ELR (cell line): ENCODE measurements at places on chromosomes 2 and 18.

DNA sequence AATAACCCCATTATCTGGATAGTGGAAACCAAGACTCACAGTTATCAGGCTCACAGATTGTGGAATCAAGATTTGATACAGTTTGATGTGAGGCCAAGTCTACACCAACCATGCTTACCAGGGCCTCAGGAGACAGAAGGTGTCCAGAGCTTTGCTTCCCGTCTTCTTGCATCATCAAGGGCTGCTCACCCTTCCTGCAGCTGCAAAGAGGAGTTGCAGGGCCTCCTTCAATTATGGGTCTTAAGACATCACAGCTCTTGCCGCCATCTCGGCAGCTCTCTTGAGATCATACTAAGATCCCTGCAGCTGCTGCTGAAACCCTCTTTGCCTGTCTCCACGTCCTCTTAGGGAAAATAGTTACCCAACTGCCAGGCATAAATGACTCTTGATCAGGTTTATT, 176.0 kb downstream of the MGAT5 start:
- DNase-seq: no peak

GRCh38 chr2:12501469-12502158, 215.1 kb upstream of the TRIB2 start:
- DNase-seq: peak; percentile 48

DNA sequence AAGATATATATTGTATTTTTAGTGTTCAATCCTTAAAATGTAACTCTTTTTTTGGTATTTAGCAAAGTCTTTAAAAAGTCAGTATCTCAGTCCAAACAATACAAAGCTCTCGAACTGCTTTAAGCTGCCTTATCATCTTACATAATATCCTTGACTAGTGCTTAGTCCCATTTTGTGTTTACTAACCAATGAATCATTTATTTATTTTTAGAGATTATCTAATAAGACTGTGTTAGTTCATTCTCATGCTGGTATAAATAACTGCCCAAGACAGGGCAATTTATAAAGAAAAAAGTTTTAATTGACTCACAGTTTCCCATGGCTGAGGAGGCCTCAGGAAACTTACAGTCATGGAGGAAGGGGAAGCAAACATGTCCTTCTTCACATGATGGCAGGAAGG, 248.3 kb upstream of the KYNU start:
- DNase-seq: peak; percentile 14

DNA sequence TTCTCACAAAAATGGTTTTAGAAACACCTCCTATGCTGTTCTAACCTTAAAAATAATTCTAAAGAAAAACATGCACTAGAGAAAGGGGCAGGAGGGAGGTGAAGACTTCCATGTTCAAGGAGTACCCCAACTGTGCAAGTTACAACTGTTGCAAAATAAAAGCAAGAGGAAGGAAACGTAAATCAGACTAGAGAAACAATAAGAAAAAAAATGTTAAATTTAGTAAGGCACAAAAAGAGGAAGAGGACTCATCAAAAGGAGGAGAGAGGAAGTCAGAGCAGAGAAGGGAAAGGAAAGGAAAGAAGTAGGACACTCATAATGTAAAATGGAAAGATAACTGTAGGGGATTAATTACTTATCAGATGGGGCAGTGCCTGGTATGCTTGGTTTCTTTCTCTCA, 34.1 kb downstream of the RAPH1 start:
- DNase-seq: no peak

DNA sequence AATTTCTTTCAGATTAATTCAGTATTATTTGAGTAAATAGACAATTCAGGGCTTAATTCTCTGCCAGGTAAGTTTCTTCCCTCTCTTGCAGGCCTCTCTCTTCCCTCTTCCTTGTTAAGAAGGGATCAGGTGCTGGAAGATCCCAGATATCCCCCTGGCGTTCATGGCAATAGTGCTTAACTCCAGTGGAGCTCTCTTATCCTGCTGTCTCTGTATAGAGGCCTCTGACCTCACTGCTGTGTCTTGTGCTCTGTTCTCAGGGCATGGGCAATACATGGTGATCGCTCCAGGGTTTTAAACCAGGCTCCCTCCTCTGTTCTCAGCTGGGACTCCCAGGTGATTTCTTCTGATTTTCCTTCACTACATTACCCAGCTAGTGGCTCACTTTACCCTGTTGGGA, 226.8 kb downstream of the MC4R start:
- DNase-seq: peak; percentile 2

DNA sequence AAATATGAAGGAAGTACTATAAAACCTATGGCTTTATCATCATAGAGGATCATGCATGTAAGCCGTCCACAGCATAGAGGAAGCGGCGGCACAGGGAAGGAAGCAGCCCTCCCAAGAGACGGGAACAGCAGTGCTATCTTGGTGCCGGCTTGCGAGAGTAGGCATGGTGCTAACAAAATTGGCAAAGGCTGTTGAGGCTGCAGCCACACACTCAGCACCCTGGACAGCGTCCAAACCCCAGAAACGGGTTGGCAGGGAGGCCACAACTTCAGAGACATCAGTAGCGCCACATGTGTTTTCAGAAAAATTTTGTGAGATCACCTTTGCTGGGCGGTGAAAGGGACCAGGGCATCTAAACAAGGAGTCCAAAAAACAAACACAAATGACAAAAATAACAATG, 37.7 kb downstream of the NETO1 start:
- DNase-seq: no peak

DNA sequence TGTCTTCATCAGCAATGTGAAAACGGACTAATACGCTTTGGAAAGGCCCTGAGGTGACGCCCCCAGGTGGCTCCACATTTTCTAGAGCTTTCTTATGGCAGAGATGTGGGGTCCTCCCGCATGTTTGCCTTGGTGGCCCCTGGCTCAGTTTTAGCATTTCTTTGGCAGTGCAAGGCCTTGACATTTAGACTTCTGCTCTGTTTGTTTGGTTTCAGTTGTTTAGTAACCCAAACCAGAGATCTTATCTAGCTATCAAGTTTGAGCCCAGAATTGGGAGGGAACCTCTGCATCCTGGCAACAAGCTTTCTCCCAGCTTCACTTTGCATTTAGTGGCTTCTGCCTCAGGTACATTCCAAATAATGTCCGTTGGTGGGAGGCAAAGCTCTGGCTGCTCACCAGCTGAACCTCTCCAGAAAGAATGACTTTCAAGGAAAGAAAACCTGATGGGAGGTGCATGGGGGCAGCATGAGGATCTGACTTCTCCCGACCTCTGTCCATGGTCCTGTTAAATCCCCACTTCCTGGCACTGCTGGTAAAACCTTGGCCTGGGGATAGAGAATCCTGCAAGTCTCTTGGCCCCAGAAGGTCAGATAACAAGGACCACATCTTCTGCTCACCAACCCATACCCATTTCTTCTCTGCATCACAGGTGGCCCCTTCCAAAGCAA, 12.0 kb upstream of the MBP start:
- DNase-seq: no peak

DNA sequence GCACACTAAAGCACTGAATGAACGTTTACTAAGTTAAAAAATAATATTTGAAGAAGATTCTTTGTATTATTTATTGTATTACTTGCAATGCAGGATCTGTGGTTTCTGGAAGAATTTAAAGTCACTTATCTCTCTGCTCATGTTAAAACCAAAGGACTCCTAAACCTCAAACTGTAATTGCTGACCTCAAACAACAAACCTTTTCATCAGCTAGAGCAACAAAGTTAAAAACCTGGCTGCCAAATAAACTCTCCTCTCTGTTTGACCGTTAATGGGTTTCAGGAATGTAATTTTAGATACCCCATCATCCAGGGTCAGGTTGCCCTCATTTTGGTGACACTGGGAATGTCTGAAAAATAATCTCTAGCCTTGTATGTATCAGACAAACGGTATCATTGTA, 239.1 kb downstream of the TGIF1 start:
- no peak for DNase-seq

DNA sequence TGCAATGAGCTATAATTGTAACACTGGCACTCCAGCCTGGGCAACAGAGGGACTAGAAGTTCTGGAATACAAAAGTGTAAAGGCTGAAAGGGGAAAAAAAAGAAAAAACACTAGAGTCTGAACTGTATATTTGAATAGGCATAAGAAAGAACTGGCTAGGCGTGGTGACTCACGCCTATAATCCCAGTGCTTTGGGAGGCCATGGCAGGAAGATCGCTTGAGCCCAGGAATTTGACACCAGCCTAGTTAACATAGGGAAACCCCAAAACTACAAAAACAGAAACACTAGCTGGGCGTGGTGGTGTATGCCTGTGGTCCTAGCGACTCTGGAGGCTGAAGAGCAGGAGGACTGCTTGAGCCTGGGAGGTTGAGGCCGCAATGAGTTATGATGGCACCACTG, 70.6 kb downstream of the SAP130 start:
- DNase-seq: no peak

GRCh38 chr2:163255086-163255485, 416.5 kb upstream of the KCNH7 start:
- no peak for DNase-seq

GRCh38 chr2:107264184-107264583, 378.2 kb upstream of the ST6GAL2 start:
- DNase-seq: no peak

- DNase-seq: no peak
These were observed 9.8 kb downstream of the SLC4A3 start for GRCh38 chr2:219636941-219637841.

GRCh38 chr2:190169221-190170072, 106.9 kb upstream of the MSTN start:
- DNase-seq: no peak

DNA sequence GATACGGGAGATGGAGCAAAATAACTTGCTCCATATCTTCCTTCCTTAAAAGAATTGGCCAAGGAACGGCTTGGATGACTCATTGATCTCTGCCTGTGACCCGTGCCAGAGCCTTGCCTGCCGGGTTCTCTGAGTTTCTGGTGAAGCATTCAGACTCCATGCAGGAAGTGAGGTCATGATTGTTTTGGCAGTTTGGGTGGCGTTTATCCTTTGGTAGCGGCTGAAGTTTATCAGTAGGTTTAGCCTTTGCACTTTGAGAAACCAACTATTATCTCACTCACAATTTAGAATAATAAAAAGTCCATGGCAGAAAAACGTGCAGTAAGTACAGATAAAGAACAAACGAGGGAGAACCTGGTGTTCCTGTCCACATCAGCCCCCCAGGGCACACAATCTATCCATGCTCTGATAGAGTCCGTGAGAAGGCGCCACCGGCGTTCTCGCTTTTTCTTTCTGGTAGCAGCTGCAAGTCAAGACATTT, 15.0 kb upstream of the CTAGE1 start:
- peak; percentile 87 for DNase-seq

GRCh38 chr2:135974036-135974435, 11.4 kb downstream of the DARS1 start:
- DNase-seq: no peak

GRCh38 chr2:136767030-136767429, 1.7 kb downstream of the THSD7B start:
- DNase-seq: no peak

GRCh38 chr2:239310401-239311061, 90.3 kb downstream of the HDAC4 start:
- no peak for DNase-seq

DNA sequence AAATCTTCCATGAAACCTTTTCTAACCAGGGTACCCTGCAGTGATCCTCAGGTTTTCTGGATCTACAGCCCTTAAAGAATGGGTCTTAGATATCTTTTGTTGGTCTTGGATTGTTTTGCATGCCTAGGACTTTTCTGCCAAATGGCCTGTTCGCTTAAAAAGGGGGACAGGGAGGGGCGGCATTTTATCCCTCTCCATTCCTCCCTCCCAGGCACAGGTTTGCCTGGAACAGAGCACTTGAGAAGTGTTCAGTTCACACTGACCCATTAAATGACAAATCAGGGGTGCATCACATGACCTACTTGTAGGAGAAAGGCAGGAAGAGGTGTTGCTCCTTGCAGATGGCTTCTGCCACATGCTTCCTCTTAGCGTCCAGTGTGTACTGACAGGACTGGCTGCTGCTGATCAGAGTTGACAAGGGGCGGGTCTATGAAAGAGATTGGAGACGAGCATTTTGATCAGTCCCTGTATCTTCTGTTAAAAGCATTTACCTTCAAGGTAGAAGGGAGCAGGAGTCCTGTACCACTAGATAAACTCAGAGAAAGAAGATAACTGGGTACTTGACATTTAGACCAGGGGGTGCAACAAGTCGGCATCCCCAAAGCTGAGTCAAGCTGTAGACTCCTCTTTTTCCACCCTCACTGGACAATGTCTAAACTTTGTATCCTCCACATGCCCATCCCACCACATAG, 8.4 kb downstream of the APOB start:
- DNase-seq: no peak

- peak; percentile 87 for DNase-seq
These were observed 2.4 kb downstream of the WDR43 start for GRCh38 chr2:28896906-28897305.

DNA sequence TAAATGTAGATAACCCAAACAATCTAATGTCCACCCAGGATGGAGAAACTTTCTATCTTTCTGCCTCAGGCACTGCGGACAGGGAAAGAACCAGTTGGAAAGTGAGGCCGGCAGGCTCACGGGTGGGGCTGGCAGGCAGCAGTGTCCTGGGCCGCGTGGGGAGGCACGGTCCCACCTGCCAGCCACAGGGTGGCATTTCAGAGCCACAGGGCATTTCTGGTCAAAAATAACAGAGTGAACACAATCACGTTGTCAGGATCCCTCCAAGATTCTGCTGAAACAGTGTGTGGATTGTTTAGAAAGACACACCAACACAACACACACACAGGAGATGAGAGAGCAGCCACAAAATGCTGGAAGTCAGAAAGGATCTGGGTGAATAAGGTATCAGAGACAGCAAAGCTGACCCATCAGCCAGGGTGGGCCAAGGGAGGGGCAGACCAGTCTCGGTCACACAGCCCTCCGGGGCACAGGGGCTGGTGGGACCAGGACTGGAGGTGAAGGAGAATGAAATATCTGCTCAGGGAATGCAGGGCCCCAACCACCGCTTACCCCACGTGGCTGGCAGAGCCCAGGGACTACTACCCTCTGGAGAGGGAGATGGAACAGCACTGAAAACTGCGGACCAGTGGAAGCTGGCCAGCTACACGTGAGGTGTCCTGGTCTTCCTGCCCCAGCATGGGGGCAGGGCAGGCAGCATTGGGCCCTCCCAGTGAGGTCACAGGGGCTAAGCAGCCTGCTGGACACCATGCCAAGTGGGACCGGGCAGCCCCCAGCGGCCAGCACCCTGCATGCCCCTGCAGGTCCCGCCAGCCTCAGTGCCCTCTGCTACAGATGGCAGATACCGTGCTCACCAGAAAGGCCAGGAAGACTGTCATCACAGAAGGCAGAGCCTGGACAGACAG, 173.9 kb downstream of the HDAC4 start:
- no peak for DNase-seq

GRCh38 chr2:132804051-132804450, 134.0 kb upstream of the LYPD1 start:
- peak; percentile 85 for DNase-seq

- no peak for DNase-seq
These were observed 337.4 kb upstream of the SLC14A2 start for GRCh38 chr18:45277908-45278307.

DNA sequence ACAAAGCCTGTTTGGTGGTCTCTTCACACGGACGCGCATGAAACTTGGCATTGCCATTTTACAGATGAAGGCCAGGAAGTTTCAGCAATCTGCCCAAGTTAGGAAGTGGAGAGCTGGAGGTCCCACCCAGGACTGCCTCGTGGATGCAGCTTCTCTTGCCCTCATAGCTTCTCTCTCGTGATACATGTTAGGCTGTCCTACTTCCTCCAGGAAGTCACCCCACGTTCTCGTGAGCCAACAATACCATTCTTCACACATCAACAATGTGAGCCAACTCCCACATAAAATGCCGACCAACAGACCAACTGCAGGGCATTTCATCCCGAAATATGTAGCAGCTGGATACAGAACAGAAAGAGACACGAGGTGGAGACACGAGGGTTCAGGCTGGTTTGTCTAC, 85.3 kb downstream of the MREG start:
- no peak for DNase-seq

GRCh38 chr2:125564471-125564870, 1091.5 kb upstream of the GYPC start:
- no peak for DNase-seq
